ENCODE measurements at places on chromosomes 4 and X.

GRCh38 chr4:39053983-39054382 is 8.0 kb upstream of the KLHL5 start:
- DNase-seq: no peak

- no peak for DNase-seq
Measured at GRCh38 chr4:47391256-47391655, 72.2 kb downstream of the COMMD8 start.

DNA sequence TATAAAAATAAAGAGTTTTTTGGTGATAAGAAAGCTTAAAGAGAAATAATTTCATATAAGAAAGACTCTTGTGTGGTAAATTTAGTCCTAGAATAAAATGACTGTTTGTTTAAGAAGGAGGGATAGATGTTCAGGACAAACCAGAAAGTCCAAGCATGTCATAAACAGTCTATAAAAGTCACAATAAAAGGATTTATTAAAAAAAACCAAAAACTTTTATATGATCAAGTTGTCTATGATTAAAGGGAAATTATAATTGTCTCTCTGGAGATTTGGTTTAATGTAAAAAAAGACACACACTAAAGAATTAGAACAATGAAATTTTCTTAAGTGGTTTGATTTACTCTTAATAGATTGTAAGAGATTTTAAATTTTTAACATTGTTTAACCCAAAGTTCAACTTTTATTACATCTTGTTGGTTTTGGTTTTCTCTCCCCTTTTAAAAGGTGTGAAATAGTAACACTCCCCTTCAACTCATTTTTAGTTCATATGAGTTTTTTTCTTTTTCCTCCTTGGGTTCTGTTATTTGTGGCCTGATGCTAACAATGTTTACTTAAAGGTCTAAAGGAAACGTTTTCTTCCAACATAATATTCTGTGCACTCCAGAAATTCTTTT is 89.7 kb downstream of the PDHA2 start:
- no peak for DNase-seq

- DNase-seq: no peak
Measured at GRCh38 chr4:1512738-1513660, 106.8 kb upstream of the NKX1-1 start.

GRCh38 chrX:141989815-141990214 is 86.1 kb downstream of the MAGEC1 start:
- no peak for DNase-seq

GRCh38 chr4:154313004-154313585 is 178.5 kb downstream of the DCHS2 start:
- DNase-seq: no peak

DNA sequence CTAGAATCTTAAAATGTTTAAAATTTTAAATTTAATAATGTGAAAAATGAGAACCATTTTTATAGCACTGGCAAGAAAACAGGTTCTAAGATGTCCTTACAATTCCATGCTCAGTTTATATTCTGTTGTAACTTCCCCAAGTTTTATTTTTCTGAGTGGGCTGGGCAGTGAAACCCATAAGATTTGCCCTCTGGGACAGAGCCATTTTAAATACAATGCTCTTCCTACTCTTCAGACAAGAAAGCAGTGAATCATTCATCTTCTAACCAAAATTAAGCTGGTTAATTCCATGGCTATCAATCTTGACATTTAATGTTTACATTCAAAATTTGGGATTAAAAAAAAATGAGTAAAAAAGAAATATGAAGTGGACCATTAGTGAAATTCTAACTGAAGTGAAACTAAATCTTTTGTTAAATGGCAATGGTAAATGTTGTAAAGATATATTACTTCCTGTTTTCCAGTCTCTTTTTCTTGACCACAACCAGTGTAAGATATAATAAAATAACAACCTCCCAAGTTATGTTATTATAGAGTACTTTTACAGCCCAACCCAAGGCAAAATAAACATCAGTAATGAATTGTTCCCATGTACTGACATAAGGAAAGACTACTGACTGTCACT is 37.2 kb upstream of the PTPN13 start:
- no peak for DNase-seq

- DNase-seq: no peak
Measured at GRCh38 chrX:148541584-148541940, 41.1 kb downstream of the AFF2 start.

DNA sequence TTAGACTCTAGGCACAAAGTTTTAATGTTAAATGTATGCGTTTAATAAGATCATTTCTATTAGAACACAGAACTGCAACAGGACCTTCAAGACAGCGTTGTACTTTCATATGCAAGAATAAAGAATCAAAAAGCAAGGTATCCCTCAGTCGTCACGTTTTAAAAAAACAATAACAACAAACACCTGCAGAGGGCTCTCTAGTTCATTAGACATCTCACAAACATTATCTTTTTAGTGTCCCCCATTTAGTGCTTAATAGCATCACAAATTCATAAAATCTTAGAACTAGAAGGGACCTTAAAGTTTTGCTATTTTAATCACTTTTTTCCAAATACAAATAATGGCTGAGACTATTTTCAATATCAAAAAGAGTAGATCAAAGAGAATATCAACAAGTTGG is 236.6 kb downstream of the DCHS2 start:
- DNase-seq: no peak

DNA sequence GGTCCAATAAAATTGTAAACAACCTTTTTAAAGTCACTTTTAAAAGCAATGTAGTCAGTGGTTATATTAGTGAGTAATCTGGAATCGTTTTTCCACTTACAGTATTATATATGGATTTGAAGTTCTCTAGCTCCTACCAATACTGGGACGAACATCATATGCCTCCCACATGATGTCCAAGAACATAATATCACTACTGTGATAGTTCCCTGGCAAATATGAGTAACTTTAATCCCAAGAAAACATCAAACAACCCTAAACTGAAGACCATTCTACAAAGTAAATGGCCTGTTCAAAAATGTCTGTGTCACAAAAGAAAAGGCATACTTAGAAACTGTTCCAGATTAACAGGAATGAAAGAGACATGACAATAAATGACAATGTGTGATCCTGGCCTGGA is 53.6 kb upstream of the FGFBP2 start:
- no peak for DNase-seq

- DNase-seq: no peak
Measured at GRCh38 chrX:23896981-23897380, 10.8 kb downstream of the APOO start.

- DNase-seq: no peak
Measured at GRCh38 chr4:89356086-89356485, 48.5 kb upstream of the GPRIN3 start.

- DNase-seq: no peak
Measured at GRCh38 chr4:184280591-184281071, 63.0 kb upstream of the ENPP6 start.

- no peak for DNase-seq
Measured at GRCh38 chr4:9921326-9921725, 100.0 kb downstream of the SLC2A9 start.

DNA sequence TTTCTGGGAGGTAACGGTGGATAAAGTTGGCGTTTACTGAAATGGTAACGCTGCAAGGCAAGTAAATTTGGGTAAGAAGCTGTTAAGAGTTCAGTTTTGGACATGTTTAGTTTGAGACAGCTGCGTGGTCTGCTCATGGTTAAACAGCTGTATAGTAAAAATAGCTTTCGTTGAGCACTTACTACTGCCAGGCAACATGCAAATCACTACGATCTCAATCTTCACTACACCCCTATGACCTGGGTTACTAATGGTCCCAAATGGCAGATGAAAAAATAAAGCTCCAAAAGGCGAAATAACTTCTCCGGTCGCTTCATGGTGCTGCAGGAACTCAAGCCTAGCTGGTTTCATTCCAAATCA is 22.2 kb downstream of the FABP2 start:
- no peak for DNase-seq

DNA sequence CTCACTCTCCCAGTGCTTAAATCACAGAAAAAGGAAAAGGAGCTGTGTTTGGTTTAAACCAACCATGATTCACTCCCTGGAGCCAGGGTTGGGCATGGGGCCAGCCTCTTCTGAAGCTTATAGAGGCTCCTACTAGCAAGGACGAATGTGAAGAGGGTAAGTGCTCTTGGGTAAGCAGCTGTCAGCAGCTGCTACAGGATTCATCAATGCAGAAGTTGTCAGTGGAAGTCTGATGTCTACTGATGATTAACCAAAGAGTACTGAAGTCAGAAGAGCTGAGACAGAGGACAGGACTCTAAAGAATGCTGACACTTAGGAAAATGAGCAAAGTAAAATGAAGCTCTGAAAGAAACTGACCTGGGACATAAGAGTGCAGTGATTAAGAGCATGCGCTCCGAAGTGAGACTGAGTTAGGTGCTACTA is 32.7 kb upstream of the JADE1 start:
- DNase-seq: no peak

DNA sequence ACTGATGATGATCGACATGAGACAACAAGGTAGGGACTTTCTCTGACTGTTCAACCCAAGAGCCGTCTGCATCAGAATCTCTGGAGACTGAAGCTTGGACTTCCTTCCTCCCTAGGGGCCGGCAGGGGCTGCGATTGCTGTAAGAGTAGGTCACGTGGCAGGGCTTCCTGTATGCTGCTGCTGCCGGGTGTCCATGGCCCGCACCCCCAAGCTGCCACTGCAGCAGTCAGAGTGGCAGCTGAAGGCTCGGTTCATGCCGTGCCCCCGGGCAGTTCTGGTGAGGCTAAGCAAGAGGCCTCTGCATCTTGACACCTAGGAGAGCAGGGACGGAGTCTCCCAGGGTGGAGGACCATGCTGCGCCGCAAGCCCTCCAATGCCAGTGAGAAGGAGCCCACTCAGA is at the start of gene SASH3:
TSS of gene SASH3 (plus strand) at position 203 of the 400 bp plus-strand sequence. CDS start at position 352, 149 bp downstream.
- DNase-seq: peak; percentile 69

GRCh38 chr4:104010722-104011121 is 290.9 kb upstream of the TACR3 start:
- DNase-seq: no peak

DNA sequence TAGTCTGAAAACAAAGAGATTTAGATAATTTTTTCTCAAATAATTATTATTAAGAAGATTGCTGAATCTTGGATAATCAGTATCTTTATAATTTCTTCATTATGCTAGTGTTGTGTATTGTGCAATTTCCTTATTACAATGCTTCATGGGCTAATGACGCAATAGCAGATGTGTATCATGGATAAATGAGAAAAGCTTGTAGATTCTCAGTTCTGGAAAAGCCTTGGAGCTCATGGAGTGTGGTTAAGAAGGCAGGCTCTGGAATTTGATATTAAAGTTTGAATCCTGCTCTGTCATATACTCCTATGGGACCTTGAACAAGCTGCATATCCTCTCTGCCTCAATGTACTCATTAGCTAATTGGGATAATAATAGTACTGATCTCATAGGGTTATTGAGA is 18.9 kb upstream of the CXCL8 start:
- DNase-seq: no peak

DNA sequence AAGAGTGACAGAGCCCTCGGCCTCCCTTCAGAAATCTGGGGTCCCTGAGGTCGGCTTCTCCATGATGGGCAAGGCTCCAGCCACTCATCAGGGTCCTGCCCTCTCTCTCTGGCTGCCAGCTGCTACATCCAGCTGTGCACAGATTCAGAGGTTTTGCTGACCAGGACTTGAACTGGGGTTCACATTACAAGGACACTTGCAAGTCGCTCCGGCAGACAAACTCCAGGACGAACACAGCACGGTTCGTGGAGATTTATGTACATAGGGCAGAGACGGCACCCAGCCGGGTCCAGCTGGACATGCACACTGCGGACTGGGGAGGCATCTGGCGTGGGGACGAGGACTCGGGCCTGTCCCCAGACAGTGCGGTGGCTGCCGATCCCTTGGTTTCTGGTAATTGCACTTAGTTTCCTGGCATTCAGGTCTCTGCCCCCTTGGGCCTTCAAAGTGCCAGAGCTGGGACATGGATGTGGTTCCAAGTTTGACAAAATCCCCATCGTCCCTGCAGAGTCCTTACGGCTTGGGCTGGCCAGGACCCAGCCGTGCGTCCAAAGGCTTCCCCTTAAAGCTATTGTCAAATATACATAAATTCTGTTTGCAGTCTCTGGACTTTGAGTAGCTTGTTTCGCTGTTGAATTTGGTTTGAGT is 6.2 kb upstream of the C4orf50 start:
- no peak for DNase-seq

DNA sequence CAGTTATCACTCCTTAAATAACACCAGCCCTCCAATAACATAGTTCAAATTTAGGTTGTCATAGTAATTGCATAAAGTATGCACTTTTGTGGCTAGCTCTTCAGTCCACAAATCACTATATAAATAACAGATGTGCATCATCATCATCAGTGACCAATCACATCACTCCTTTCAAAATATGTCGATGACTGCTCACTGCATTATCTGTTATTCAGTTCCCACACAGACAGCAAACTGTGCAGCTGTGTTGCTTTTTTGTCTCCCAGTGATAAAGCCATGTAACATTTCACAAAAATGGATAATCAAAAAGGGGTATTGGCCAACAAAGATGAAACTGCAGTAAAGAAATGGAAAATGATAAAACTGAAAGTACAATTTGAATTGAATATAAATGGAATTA is 205.4 kb downstream of the DCLK2 start:
- DNase-seq: no peak

DNA sequence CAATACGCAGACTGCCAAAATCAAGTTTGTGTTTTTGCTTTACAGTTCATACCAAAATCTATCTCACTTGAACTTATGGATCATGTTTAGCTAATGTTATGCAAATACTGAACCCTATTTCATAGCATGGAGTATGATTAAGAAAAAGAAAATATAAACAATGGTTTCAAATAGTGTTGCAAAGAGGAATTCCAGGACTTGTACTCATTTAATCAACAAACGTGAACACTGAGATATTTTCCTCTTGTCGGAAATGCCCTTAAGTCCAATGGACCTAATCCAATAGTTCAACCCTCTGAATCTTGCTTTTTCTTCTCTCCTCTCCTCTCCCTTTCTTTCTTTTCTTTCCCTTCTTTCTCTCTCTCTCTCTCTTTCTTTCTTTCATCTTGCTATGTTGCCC is 30.8 kb downstream of the RASL11B start:
- DNase-seq: no peak

DNA sequence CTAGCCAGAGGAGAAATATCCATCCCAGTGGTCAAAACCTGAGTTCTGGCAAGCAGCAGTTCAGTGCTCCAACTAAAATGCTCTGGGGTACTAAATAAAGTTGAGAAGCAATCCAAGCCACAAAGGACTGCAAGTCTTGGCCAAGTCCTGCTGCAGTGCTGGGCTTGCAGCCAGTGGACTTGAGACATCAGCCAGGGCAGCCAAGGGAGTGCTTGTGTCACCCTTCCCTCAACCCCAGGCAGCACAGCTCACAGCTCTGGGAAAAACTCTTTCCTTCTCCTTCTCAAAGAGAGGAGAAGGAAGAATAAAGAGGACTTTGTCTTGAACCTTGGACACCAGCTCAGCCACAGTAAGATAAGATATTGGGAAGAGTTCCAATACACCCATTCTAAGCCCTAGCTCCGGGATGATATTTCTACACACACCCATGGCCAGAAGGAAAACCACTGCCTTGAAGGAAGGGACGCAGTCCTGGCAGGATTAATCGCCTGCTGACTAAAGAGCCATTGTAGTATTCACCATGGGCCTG is 99.8 kb downstream of the PTCHD1 start:
- no peak for DNase-seq

GRCh38 chrX:39335513-39336235 is 534.4 kb downstream of the MID1IP1 start:
- DNase-seq: peak; percentile 13

Data from HL-60 (cell line).